NCI-H1436 treated with DMSO at 0.1 percent for 48 hours (cell line): ENCODE measurements at places on chromosomes 3 and 15.

DNA sequence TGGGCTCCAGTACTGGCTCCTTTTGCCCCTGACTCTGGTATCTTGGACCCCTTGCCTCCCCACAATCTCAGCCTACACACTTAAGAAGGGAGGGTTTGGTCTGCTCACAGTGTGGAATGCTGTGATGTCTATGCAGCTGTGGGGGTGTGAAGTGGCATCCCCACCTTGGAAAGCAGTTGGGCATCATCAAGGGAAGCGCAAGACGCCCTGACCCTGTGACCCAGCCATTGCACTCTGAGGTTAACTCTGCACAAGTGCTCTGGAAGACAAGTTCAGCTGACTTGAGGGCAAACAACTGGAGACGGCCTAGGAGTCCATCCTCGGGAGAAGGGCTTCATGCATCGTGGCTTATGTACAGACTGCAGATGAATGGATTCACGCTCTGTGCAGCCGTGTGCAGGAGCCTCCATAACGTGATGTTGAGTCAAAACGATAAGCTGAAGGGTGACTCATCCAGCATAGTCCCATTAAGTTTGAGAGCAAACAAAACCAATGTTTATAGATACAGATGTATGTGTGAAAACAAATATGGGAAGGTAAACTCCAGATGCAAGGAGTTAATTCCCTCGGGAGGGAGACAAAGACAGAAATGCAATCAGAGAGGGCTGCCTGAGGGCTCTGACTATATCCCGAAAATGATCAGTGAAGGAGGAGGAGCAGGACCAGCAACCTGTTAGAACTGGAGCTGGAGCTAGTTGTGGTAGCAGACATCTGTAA, 86.8 kb downstream of the LSM3 start:
- DNase-seq = peak; percentile 15

- DNase-seq = no peak
Observed at GRCh38 chr3:116000311-116000710, 377.0 kb downstream of the GAP43 start.

DNA sequence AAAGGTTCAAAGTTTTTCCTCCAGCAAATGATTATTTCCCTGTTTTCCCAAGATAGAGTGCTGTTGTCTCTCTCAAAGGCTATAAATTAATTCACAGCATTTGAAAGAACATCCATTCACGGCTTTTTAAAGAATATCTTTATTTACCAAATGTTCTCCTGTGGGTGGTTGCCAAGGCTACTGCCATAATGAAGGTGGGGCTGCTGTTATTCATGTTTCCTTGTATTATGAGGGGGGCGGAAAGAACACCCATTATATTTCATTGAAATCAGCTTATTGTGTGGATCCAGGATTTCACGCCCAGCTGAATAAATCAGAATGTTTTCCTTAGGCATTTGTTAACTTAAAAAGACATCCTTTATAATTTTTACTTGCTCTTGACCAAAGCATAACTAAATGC, 10.1 kb downstream of the SRP14 start:
- DNase-seq = no peak

- DNase-seq = no peak
Observed at GRCh38 chr15:77650265-77650664, 17.6 kb upstream of the LINGO1 start.

DNA sequence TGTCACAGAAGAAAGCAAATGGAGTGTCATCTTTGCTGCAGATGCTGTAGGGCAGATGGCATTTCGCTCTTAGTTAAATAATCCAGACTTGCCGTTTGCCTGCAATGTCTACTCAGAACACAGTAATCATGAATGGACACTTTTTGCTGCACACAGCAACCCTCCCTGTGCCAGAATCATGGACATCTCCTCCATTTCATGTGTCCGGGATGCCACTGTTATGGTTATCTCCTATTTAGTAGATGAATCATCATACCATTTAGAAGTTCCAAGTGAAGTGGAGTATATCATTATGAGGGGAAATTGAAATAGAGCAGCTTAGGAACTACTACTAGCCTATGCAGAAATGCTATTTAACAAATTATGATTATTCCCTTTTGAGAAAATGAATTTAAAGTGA, 118.5 kb downstream of the DUT start:
- DNase-seq = no peak

- no peak for DNase-seq
Observed at GRCh38 chr3:127784865-127785710, 37.2 kb downstream of the MGLL start.

GRCh38 chr3:134406331-134407238, 32.3 kb upstream of the AMOTL2 start:
- peak; percentile 60 for DNase-seq

- no peak for DNase-seq
Observed at GRCh38 chr3:68306571-68306970, 625.8 kb downstream of the TAFA4 start.

GRCh38 chr3:36678216-36679013, 85.9 kb downstream of the DCLK3 start:
- DNase-seq = no peak

DNA sequence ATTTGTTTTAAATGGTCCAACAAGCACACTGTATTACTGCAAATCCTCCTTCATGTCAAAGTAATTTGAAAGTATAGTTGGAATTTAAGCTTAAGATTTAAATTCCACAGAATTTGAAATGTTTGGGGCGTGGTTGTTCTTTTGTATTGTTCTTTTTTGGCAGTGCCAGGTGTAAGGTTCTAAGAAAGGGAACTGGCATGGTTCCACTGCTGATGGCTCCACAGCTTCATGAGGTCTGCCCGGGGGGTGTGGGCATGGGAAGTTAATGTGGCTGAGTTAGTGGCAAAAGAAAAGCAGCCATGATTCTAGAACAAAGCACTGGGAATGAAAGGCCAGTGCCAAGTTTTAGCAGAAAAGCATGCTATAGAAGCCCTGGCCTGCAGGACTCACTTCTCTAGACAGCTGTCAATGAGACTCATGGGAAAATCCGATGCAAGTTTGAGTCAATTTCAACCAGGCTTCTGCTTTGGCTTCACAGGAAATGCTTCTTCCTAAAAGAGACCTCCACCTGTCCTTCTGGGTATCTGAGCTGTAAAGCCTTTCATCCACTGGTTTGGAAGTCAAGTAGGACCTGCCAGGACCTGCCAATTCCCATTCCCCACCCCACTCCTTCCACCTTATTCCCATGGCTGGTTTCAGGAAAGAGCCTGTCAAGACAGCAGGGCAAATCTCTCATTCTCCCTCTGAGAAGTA, 18.9 kb downstream of the CDCP1 start:
- no peak for DNase-seq

- DNase-seq = no peak
Observed at GRCh38 chr3:140163159-140163763, 228.3 kb downstream of the CLSTN2 start.

DNA sequence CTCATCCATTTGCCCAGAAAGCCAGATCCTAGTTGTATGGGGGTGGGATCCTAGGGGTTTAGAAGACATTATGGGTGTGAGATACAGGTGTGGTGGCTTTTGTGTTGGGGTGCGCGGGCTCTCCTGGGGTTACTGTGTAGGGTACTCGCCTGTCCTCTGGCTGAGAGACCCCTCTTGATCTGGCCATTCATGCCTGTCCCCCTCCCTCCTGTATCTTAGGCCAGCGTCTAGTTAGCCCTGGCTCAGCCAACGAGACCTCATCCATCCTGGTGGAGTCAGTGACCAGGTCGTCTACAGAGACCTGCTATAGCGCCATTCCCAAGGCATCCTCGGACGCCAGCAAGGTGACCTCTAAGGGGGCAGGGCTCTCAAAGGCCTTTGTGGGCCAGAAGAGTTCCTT, 41.4 kb downstream of the DNASE1L3 start:
- DNase-seq = no peak

DNA sequence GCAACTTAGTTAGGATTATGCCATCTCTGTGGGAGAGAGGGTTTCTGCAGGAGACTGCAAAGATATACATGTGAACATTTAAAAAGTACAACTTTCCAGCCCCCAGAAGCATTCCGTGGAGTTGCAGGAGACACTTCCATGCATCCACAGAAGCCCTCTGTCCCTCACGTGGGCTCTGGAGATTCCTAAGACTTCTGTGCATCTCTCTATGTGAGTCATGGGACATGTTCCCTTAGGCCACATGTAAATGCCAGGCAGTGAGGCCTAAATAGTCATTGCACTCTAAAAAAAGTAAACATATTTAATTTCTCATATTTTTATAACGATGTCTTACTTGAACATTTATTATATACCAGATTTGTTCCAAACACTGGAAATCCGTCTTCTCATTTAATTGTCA, 126.5 kb upstream of the ROPN1 start:
- DNase-seq = no peak

DNA sequence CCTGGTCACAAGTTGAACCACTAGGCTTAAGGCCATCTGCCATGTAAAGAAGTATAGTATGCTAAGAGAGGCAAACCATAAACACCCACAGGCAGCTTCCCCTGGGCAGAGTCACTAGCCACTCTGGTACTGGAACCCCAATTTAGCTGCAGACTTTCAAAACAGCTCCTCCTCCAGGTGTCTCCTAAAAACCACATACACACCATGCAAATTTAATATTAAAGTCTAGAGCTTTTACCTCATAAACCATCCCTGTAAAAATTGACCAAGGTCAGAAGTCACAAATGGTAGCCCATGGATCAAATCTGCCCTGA, 99.1 kb upstream of the STT3B start:
- no peak for DNase-seq

GRCh38 chr3:3200632-3201212, 21.2 kb upstream of the CRBN start:
- DNase-seq = no peak

DNA sequence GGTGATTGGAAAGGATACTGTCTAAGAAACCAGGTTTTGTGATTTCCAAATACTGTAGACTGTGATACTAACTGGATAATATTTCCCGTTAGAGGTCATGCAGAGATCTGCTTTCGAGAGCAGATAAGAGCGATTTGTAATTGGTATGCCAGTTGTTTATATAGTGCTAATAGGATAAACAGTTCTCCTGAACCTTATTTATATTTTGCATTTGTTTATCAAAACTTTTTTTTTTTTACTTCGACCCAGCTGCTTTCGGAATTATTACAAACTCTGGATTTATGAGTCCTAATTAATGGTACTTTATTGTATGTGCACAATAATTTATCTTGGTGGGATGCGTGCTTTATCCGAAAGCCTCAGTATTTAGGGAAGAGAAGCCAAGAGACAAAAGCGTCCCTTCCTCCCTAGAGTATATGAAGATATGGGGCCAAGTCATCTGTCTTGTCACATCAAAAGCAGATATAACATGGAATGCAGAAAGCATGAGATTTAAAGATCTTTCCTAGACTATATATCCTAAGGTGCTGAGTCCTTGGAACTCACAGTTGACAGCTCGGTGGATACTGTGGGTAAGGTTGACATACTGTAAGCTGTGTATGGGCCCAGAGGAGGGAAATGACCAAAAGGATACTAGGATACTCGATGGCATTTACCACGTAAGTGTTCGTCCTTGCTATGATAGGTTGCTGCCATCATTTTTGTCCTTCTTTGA, 62.2 kb downstream of the SMAD6 start:
- DNase-seq = no peak

DNA sequence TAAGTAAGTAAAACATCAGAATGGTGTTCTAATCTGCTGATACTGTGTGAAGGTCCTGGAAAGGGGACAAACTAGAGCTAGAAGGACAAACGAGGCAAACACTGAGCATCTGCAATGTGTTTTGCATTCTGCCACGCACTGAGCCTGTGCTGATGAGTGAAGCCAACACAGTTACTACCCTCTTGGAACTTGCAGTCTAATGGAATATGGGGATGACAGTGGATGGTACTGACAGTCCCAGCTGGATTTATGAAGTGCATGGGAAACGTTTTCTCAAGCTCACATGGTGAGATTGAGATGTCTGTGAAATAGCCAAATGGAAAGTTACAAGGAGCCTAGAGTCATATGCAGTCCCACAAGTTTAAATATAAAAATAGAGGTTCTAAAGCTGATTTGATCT, 86.6 kb downstream of the FOXB1 start:
- no peak for DNase-seq

DNA sequence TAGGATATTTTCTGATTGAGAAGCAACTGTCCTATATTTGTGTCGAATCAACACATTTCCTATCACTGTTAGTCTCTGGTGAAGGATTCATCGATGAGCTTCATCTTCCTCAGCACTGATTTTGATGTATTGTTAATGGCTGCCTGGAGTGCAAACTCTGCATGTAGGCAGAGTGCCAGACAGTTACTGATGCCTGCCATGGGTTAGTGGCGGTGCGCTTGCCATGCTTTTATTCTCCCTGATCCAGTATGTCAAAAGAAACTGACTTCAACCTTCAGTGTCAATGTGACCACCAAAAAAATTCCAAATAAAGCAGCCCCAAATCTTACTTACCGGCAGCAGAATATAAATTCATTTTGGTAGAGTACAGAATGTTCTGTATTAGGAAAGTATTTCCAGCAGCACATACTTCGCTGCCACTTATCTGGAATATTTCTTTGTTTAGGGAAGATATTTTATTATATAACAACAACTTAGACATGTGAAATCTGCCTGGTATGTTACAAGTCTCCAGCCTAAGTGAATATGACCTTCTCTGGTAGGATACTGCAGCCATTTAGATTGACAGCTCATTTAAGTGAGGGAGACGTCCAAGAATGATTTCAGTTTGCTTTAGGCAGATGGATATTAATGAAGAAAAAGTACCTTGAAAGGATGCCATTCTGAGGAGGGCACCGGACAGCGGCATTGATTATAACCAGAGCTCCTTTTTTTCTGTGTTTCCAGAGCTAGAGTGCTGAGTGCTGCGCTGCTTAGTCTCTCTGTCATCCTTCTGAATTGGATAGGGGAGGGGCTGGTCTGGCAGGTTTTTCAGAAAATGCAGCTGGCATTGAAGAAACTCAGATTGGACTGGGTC, 59.9 kb downstream of the ARHGEF26 start:
- DNase-seq = no peak

DNA sequence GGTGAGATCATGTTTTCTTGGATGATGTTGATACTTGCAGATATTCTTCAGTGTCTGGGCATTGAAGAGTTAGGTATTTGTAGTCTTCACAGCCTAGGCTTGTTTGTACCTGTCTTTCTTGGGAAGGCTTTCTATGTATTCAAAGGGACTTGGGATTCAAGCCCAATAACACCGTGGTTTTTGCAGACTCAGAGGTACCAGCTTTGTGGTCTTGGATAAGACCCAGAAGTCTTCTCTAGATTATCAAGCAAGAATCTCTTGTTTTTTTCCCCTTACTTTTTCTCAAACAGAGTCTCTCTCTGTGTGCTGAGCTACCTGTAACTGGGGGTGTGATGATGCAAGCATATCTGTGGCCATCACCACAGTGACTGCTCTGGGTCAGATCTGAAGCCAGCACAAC, 42.7 kb upstream of the CCK start:
- DNase-seq = no peak

DNA sequence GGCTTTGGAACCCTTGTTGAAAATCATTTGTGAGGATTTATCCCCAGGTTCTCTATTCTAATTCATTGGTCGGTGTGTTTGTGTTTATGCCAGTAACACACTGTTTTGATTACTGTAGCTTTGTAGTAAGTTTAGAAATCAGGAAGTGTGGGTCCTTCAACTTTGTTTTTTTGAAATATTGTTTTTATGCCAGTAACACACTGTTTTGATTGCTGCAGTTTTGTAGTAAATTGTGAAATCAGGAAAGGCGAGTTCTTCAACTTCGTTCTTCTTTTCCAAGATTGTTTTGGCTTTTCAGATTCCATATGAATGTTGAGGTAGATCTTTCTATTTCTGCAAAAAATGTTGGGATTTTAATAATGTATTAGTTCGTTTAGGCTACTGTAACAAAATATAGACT, 314.6 kb downstream of the RPLP1 start:
- no peak for DNase-seq
